RKO (cell line): ENCODE measurements at places on chromosomes 4 and X.
A peak's percentile ranks its signal among the peaks of the same experiment; 100 is the strongest.

DNA sequence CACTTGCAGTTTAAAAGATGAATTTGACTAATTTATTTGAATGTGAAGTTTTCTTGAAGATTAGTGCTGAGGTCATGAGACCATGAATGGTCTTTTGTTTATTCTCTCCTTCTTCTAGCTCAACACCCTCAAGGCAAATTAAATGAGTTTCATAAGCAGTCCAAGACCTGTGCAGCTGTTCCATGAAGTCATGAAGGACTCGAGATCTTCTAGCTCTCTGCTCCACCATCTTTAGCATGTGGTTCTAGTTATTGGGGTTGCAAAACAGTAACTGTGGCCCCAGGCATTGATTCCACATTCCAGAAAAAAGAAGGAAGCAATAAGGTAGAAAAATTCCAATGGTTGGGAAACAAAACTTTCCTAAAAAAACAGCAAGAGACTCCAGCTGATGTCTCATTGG, 84.2 kb upstream of the HS3ST1 start:
- no peak for DNase-seq

- DNase-seq = no peak
These were observed 121.8 kb downstream of the SPCS3 start for GRCh38 chr4:176441594-176441993.

DNA sequence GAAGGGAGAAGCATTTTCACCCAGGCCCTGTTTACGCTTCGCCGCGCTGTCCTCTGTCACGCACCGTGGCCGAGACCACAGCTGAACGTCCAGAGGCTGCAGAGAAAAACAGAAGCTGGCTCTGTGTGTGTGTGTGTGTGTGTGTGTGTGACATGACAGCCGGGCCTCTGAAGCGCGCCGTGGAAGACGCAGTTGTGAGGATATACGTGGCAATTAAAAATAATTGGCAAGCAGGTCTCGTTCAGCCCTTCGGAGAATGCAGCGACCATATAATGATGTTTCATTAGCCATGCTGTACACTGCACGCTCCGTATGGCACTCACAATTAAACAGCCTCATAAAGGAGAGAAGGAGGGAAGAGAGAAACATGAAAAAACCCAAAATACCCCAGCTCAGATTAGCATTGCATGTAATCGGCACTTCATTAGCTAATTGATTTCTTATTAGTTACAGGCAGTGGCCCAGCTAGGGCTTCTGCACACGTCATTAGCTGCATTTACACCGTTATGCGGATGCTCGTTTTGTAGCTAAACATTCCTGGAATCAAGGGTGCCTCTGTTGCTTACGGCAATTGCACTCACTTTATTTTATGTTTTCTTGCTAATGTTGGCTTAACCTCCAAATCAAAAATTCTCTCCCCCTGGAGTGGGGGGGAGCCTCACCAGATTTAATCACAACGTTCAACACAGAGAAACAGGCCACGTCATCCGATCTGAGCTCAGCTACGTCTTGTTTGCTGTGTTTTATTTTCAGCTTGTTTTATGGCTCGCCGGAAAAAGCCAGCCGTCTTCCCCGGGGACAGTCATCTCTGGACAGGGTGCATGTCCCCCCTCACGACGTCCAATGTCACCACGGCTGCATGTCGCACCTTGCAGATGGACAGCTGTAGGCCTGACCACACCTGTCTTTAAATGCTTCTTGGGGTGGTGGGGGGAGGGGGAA, 74.6 kb upstream of the SHOX start:
- no peak for DNase-seq

DNA sequence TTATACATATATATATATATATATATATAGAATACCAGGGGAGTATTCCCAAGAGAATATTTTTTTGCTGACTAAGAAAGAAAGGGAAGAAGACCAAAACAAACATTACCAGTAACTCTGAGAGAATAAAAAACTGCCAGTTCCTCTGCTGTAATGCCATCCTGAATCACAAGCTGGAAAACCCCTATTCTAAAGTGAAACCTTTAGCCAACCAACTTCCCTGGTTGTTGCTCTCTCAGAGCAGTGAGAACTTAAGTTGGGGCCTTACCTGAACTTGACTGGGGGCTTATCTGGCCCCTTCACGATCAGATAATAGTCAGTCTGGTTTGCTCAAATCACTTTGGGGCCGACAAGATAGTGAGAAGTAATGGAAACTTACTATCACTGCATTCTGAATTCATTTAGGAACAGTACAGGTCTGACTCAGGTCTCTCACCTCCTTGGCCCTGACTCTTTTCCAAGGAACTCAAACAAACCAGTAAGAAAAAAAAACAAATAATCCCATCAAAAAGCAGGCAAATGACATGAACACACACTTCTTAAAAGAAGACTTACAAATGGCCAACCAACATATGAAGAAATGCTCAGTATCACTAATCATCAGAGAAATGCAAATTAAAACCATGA, 62.5 kb downstream of the CD40LG start:
- no peak for DNase-seq

- DNase-seq = no peak
These were observed 81.7 kb downstream of the PDGFC start for GRCh38 chr4:156889616-156890594.

- DNase-seq = no peak
These were observed 11.4 kb upstream of the SUPT20HL2 start for GRCh38 chrX:24325231-24325630.

DNA sequence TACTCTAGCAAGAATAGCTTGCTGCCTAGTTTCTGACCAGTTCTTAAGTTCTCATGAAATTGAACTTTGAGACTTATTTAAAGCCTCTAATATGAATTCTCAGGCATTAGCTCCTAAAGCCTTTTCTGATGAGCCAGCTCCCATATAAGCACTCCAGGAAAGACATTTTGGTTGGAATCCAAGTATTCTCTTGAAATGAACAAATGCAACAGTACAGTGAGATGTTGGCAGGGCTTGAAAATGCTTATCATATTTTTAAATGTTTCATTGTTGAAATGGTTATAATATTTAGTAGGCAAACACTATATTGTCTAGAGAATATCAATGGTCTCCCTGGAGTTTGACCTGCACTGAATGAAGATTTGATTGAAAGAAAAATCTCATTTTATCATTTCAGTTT, 240.3 kb downstream of the ANK2 start:
- no peak for DNase-seq

DNA sequence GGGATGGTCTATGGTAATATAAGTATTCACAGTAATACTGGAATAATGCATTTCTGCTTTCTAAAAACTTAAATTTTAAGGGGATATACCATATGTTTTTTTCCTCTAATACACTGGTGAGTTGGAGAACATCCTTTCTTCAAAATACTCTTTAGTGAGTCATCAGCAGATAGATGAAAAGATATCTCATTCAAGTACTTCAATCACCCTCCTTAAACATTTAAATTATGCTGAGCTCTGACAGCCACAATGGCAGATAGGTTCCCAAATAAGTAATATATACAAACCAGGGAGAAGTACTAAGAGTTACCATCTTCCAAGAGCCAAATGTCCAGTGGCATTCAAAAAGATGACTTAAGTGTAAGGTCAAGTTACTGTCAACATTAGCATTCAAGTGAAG, 52.2 kb downstream of the AMMECR1 start:
- no peak for DNase-seq

GRCh38 chr4:150789864-150790263, 207.9 kb downstream of the MAB21L2 start:
- DNase-seq = no peak

- DNase-seq = no peak
These were observed 712.4 kb upstream of the LCORL start for GRCh38 chr4:18733961-18734360.

DNA sequence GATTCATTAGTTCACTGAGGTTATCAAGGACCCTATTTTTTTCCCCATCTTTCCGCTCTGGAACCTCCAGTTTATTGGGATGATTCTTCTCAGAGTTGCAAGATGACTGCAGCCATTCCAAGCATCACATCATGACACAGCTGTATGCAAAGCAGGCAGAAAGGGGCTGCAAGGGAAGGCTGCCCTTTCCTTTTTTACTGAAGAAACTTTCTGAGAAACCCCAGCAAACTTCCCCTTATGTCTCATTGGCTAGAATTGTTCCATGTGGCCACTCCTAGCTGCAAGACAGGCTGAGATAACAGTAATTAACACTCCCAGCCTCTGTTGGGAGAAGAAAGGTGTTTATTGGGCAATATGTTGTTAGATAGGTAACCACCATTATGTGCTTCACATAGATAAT, 102.6 kb downstream of the SATL1 start:
- DNase-seq = no peak

- DNase-seq = no peak
These were observed 31.5 kb downstream of the TMEM184C start for GRCh38 chr4:147648656-147649055.

DNA sequence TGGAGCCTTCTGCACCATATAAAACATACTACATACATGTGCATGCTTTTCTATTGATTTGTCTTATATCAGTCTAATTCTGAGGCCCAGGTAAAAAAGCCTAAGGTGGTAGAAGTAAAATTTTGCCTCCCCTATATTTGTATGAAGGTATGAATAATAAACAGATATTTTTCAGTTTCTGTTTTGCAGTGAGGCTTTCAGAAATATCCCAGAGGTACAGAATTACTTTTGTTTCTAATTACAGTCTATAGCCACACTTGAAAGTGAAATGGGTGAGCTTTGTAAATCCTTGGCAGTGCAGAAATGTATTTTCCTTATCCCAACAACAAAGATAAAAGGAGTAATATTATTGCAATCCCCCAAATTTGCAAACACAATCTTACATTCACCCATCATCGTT, 59.5 kb downstream of the DDX60 start:
- no peak for DNase-seq

DNA sequence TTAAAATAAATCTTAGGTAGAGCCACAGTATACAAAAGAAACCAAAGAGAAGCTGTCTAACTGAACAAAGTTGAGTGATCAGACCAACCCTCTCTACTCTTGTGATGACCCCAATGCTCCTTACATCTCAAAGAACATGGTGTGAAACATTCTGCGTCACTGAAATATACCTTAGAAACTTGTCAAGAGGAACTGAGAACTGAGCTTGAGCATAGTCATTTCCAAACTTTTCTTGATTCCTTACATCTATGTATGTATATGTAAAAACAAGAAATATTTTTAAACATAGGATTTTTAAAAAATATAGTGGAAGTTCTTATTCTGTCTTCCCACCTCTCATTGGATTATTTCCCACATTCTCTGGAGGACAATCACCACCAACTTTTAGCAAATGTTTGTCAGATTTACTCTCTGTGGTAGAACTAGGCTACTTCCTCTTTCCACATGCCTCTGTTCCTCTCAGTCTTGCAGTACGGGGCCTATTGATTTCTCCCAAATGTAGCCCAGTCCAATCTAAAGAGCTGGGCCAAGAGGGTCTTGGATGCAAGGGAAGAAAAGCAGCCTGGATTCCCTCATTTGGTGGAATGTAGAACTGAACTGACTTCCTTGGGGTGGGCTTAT, 98.2 kb upstream of the HHIP start:
- DNase-seq = no peak

DNA sequence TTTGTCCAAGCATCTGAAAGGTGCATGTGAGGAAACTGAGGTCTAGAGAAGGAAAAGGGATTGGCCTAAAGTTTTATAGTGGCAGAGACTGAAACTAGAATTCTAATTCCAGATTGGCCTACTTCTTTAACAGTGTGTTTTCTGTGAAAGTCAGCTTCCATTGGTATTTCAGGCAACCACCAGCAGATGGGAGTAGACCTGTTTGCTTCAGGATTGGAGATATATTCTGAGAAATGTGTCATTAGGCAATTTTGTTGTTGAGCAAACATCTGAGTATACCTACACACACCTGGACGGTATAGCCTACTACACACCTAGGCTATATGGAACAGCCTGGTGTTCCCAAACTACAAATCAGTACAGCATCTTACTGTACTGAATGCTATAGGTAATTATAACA, 207.3 kb upstream of the RADX start:
- peak; percentile 40 for DNase-seq

DNA sequence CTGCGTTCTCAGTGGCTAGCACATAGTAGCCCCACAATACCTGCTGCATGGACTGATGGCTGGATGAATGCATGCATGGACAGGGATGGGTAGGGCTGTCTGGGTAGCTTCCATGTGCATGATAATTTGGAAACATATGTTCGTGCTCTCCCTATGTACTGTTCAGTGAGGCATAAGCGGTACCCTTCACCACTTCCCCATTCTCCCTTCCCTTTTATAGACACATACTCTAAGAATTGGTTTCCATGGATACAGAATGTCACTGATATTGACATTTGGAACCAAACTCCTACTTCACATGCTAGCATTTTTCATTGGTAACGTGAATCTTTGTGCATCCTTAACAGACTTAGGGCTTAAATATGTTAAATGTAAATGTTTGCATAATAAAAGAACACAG, 20.4 kb downstream of the USP46 start:
- DNase-seq = no peak

- no peak for DNase-seq
These were observed 7.2 kb upstream of the LNX1 start for GRCh38 chr4:53598483-53598882.

DNA sequence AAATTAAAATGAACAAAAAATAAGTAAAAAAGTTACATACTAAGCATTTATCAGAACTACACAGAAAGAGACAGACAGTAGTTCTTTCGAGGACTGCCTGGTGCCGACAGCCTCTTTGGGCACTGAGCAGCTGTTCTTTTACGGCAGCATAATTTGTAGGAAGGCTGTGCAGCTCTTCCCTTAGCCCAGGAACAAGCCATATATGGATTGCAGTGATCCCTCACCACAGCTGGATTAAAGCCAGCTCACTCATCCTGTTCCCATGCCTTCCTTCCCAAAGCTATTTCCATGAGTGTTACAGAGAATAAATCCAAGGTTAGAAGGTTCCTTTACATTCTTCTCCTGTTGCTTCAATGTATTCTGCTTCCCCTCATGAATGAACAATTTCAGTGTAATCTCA, 71.7 kb downstream of the DDX60L start:
- DNase-seq = peak; percentile 72

GRCh38 chr4:37661772-37662171, 24.4 kb downstream of the RELL1 start:
- no peak for DNase-seq

DNA sequence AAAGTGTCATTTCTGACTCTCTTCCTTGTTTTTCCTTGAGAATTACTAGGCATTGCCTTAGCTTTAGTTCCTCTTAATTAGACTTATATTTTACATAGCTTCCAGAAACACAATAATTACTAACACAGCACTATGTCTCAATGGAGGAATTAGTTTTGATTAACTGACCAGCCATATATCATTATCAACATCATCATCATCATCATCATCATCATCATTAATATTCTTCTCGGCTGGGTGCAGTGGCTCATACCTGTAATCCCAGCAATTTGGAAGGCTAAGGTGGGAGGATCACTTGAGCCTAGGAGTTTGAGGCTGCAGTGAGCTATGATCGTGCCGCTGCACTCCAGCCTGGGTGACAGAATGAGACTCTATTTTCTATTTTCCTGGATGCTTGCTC, 2.7 kb upstream of the SLC25A5 start:
- DNase-seq = no peak

DNA sequence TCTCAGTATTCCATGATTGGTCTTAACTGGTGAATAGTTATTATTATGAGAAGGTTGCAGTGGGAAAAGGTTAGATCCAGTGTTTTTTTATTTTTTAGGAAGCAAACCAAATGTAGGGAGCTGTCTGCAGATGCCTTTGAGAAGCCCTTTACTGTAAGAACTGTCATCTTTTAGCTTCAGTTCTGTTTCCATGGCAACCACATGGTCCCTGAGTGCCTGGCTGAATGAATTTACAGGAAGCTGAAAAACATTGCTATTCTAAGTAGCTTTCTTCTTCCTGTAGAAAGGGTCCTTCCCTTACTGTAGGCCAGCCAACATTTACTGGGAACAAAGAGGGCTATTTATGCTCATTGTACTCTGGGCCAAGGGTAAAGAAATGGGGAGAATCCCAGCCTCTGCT, 103.3 kb downstream of the DCLK2 start:
- no peak for DNase-seq

- no peak for DNase-seq
These were observed 59.3 kb downstream of the TSPAN7 start for GRCh38 chrX:38620623-38621022.
